Left cardiac atrium (tissue), 4 donors: ENCODE measurements at places on chromosomes 6 and 20. TPM values are rescaled to one million over a fixed set of nuclear protein-coding genes. Genes with fewer than 3 reads are reported as not detected.

SRF gene
- total RNA-seq, result 68.0 TPM

SLC39A7 gene
- total RNA-seq, result 132 TPM

- DNase-seq, result no peak
Measured at GRCh38 chr6:53359843-53360092, 11.0 kb upstream of the ELOVL5 start.

DNA sequence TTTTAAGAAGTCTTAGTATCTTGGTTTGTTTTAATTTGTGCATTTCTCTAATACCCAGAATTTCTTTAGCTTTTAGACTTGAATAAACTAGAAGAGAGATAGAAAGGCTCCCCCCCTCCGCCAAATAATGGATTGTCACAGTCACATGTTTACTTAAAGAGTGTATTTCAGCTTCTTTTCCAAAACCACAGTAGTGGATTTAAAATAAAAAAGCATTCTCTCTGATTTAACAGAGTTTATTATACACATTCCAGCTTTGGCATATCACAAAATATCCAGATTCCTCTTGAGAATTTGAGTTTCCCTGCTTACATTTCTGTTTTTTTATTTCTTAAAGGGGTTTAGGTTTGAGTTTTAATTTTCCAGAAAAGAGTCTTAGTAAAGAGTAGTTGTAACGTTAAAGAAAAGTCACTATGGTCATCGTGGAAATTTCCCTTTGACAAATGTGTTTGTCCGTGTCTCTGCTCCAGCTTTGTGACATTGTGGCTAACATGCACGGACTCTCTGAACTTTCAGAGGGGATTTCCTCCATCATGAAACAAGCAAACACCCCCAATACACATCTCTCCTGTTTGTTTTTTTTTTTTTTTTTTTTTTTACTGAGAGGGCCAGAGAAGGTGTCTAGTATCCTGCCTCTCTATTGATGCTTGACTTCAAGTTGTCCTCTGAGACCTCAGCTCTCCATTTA, 113.5 kb upstream of the SUPT3H start:
- no peak for DNase-seq
